ENCODE measurements at places on chromosomes 5 and 9.

- DNase-seq: no peak
These were observed 82.6 kb upstream of the SMIM32 start for GRCh38 chr5:136275601-136276000.

DNA sequence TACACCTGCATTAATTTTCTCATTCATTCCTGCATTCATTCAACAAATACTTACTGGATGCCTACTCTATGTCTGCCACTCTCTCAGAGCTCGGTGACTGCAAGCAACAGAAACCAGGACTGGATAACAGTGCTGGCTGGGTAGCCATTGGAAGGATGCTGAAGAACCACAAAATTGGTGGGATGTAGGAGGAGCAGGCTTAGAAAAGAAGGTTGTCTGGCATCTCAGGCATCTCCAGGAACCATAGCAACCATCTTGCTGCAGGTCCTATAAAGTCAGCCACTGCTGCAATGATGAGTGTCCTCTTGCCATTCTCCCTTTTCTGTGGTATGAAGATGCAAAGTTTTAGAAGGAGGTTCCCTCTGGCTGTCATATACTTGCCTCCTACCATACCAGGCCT lies 168.6 kb downstream of the FGF18 start:
- DNase-seq: no peak

- DNase-seq: no peak
These were observed 26.6 kb downstream of the SMARCA2 start for GRCh38 chr9:2041736-2042135.

GRCh38 chr5:123035360-123035917 lies 1.1 kb downstream of the PPIC start:
- no peak for DNase-seq

GRCh38 chr9:545480-545879 lies 296.0 kb upstream of the DMRT1 start:
- no peak for DNase-seq

DNA sequence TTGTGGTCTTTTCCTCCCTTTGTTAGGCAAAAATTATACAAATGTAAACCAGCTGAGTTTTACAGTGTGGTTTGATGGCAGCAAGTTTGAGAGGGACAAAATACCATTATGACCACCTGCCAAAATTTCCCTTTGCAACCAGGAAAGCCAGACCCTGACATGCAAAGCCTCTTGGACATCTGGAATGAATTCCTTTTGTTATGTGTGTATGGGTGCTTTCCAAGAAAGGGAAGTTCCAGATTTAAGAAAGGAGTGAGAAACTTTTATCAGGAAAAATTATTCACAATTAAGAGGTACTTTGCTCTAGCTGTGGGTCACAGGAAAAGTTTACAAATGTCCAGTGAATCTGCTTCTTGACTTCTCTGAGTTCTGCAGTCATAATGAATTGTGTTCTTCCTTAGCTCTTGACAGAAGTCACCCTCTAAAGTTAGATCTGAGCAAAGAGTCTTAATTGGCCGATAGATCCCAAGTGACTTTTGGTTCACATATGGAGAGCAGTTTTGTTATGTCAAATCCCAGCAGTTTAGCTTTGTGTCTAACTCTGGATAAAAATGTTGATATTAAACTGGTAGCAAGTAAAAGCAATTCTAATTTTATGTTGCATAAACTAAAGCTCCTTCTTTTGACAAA lies 295.9 kb upstream of the ZNF608 start:
- no peak for DNase-seq

DNA sequence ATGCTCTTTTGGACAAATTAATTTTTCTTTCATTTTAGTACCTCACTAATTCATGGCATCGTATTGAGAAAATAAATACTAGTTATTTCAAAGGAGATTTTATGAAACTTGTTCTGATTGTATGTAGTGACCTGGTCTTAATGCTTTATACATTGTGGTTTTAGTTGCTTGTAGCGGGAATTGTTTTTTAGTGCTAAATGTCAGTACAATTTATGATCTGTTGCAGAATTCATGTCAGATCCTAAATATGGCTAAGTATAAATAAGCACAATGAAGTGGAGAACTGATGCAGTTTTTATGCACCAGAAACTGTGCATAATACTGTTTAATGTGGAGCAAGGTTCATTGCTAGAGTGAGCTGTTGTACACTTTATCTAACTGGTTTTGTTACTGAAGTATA lies 308.8 kb downstream of the PJA2 start:
- DNase-seq: no peak

DNA sequence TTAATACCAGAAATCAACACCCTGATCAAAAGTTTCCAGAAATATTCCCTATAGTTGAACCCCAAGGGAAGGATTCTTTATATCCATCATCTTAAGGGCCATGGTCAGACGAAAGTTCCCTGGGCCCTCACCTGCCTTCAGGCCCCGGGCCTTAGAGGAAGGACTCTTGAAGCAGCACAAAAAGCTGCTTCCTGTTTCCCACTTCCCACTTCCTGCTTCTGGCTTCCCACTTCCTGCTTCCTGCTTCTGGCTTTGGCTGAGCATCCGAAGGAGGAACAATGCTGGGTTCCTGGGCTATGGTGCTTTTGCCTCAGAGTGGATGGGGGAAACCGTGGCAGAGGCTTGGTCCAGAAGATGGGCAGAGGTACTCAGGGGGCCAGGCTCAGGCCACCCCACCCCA lies 25.8 kb upstream of the DAP start:
- DNase-seq: no peak

DNA sequence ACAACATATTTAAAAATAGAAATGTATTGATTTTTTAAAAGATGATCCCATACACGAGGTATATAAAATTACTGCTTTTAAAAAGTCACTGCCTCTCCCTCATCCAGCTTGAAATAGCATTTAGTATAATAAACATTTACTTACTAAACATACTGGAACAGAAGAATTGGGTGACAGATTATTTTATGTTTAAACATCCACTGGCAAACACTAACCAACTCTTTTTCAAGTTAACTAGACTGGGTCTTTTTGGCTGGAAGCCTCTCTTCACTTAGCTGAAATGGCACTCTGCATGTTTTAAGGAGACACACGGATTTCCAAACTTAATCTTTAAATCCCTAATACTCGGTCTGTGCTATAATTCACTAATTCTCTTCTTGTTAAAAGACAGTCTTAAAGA lies 19.0 kb downstream of the CTXN3 start:
- no peak for DNase-seq

GRCh38 chr5:2381861-2382260 lies 369.6 kb downstream of the IRX2 start:
- no peak for DNase-seq

DNA sequence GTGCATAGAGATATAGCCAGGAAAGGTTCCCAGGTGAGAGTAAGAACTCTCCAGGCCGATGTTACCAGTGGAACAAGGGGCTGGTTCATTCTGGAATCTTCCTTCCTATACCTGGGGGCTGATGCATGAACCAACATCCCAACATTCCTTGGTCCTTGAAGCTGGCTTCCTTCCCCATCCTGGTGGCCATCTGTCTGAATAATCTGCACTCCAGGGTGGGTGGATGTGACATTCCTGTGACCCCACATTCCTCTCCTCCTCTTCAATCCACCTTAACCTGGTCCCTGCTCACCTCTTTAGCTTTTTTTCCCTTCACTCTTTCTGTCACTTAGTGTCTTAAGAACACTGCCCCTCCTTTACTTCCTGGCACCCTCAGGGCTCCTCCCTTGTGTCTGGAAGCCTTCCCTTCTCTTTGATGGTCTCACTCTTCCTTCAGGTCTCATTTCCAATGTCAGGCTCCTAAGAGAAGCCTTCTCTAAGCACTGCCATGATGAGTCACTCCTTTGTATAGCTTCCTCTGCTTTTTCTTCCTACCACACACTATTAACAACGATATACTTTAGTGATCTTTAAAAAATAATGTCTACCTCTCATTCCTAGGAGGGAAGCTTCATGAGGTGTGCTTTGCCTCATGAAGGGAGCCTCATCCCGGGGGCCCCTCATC lies 80.3 kb downstream of the BOD1 start:
- DNase-seq: no peak

DNA sequence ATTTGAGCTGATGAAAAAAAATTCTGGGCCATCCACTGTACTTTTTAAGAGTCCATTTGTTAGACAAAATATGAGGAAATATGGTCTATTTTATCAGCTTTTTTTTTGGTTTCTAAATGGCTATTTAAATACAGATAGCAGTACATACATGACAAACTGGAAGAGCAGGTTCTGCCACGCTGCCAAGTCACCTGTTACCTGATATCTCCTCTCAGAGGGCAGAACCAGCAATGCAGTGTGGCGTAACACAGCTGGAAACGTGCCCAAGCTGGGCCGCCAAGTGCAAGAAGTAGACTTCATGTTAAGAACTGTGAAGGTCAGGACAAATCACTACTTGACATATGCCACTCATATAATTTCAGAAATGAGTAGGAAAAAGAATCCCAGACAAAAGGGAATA lies 8.1 kb downstream of the MCIDAS start:
- no peak for DNase-seq

GRCh38 chr5:73793911-73794310 lies 167.9 kb downstream of the ARHGEF28 start:
- no peak for DNase-seq

GRCh38 chr9:82598241-82599039 lies 464.5 kb downstream of the RASEF start:
- DNase-seq: no peak

All from AG04450 (cell line).